Immature natural killer cell (primary cell): ENCODE measurements at places on chromosomes 2 and 18.

GRCh38 chr2:68723181-68723580, 11.4 kb upstream of the ARHGAP25 start:
- no peak for DNase-seq

DNA sequence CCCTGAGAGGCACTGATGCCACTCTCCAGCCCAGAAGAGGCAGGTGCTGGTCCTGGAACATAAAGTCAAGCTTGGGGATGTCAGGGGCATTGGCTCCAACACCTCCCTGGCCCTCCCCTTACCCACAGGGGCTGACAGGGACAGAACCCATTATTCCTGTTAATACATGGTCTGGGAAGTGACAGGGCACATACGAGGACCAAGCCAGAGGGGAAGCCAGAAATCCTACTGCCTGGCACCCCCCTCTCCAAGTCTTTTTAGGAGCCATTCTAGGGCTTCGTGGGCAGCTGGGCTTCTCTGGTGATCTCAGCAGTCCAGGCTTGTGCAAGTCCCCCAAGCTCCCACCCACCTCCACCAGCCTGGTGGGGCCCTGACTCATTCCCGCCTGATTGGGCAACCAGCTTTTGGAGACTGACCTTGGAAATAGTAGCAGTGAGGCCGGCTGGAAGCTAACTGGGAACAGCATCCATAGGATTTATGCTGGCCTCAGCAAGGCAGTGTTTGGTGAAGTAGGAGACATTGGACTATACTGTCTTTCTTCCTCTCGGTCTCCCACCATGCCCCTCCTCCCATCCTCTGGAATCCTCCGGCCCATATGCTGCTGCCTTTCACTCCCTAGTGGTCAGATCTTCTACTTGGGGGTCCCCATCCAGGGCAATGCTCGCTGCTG, 86.4 kb upstream of the HK2 start:
- no peak for DNase-seq

- DNase-seq = no peak
Observed at GRCh38 chr2:3298191-3298590, 79.4 kb downstream of the EIPR1 start.

GRCh38 chr2:239118675-239119211, 270.9 kb downstream of the TWIST2 start:
- peak; percentile 59 for DNase-seq

- no peak for DNase-seq
Observed at GRCh38 chr2:177273408-177273807, 8.9 kb upstream of the NFE2L2 start.

GRCh38 chr18:11118051-11118766, 31.2 kb downstream of the PIEZO2 start:
- no peak for DNase-seq

DNA sequence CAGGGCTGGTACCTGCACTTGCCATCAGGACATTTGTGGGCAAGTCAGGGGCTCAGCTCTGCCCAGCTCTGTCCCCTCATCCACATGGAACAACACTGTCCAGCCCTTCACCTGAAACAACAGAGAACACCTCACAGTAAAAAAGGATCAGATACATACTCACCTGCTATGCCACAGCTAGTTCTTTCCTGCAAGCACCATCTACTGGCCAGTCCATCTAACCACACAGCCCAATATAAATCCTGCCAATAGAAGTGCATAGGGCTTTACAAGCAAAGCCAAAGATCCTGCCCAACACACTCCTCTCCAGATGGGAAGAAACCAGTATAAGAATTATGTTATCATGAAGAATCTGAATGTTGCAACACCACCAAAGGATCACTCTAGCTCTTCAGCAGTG, 52.2 kb upstream of the GALNT13 start:
- no peak for DNase-seq

- DNase-seq = no peak
Observed at GRCh38 chr2:70902067-70902442, 33.6 kb upstream of the ATP6V1B1 start.

GRCh38 chr2:139369423-139370409, 589.5 kb upstream of the NXPH2 start:
- DNase-seq = no peak

GRCh38 chr2:149068996-149069888, 30.7 kb downstream of the LYPD6B start:
- no peak for DNase-seq

GRCh38 chr2:120629241-120629895, 106.3 kb upstream of the GLI2 start:
- DNase-seq = no peak

GRCh38 chr2:49480520-49480919, 326.2 kb upstream of the FSHR start:
- DNase-seq = no peak

- no peak for DNase-seq
Observed at GRCh38 chr2:47631792-47632398, 151.1 kb upstream of the MSH6 start.

- DNase-seq = no peak
Observed at GRCh38 chr2:38095996-38096861, 20.3 kb upstream of the CYP1B1 start.

DNA sequence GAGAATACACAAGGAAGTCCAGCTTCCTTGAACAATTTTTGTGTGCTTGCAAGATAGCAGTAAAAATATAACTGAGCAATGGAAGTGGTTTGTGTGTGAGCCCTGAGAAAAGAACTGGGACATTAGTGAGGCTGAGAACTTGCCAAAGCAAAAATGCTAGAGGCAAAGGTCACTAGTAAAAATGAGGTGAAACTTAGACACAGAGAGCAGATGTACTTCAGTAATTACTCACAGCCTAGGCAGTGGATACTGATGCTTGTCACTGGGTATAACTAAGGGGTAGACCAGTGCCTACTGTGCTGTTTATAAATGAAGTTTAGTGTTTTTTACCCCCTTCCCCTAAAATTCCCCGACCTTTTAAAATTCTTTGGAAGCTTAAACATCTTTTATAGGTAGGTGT, 450.1 kb downstream of the LPIN1 start:
- DNase-seq = no peak

DNA sequence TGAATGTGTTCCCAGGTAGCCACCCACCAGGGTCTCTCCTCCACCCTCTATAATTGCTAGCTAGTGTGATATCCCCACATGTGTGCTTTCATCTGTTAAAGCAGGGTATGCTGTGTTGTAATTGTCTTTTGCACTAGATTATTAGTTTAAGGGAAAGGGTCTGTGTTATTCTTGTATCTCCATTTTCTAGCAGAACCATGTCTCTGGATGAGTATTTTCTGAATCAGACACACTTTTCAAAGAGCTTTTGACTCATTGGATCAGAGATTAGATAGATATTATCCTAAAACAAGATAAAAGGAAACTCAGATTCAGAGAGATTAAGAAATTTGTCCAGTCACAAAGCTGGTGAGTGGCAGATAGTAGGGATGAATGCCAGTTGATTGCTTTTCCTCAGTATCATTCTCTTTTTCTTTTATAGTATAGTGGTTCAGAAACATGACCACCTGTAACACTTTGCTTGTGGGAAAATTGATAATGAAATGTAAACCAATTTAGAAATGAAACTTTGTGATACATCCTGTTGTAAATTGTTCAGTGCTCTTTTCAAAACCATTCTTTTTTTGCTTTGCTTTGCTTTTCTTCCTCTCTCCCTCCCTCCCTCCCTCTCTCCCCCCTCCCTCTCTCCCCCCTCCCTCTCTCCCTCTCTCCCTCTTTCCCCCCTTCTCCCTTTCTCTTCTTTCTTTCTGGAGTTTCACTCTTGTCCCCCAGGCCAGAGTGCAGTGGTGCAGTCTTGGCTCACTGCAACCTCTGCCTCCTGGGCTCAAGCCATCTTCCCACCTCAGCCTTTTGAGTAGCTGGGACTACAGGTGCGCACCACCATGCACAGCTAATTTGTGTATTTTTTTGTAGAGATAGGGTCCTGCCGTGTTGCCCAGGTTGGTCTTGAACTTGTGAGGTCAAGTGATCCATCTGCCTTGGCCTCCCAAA, 7.4 kb downstream of the MIB1 start:
- DNase-seq = no peak

DNA sequence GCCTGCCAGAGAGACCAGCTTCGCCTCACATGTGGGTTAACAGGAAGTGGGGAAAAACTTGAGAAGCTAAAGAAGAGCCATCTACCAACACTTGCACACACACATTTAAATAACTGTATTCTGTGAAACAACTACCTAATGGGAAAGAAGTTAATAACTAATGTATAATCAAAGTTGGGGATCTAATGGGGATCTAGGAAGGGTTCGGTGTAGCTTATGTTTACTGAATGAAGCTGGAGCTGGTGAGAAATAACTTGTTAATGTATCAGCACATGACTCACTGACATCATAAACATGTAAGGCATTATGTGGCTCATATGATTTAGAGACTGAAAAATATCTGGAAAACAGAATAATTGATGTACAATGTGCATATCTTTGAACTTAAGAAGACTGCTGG, 421.3 kb upstream of the NXPH2 start:
- DNase-seq = no peak

GRCh38 chr2:55155206-55155605, 76.9 kb downstream of the CLHC1 start:
- no peak for DNase-seq

GRCh38 chr2:217459680-217460405, 543.0 kb downstream of the TNS1 start:
- DNase-seq = no peak
